ENCODE measurements at places on chromosomes 5 and 9.
A peak's percentile ranks its signal among the peaks of the same experiment; 100 is the strongest.

DNA sequence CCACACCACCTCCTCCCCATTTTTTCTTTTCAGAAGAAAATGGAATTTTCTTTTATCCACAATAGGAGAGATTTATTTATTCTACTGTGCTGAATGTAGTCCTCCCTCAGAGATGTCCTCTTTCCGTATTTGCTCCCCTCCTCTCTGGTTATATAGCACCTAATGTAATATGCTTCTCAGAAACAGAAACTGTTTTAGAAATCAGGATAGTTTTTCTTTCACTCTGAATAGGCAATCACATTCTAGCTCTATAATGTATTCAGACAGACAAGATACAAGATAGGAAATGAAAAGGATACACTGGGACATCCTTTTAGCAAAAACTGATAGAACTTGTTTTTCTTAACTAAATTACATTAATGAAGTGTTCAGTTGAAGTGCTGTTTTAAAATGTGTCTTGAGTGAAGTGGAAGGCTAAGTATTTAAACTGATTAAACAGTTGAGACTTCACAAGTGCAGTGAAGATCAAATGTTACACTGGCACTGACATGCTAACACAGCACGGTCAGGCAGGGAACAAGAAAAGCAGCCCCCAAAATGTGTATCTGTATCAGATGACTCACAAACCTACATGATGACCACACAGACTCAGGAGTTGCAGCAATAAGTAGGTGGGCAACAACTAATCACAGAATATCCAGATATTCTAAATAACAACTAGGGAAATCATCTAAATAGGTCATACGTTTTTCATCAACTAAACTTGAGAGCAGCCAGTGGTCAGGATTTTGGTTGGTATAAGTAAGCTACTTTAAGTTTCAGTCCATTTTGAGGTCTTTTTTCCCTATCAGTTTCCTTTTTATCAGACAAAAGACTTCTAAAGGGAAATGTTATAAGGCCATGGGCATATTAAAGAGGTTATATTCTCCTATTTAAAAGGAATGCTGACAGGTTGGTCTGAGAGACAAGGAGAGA, 260.4 kb downstream of the MLLT3 start:
- no peak for DNase-seq

GRCh38 chr9:80020056-80020455, 448.3 kb downstream of the TLE4 start:
- DNase-seq = no peak

DNA sequence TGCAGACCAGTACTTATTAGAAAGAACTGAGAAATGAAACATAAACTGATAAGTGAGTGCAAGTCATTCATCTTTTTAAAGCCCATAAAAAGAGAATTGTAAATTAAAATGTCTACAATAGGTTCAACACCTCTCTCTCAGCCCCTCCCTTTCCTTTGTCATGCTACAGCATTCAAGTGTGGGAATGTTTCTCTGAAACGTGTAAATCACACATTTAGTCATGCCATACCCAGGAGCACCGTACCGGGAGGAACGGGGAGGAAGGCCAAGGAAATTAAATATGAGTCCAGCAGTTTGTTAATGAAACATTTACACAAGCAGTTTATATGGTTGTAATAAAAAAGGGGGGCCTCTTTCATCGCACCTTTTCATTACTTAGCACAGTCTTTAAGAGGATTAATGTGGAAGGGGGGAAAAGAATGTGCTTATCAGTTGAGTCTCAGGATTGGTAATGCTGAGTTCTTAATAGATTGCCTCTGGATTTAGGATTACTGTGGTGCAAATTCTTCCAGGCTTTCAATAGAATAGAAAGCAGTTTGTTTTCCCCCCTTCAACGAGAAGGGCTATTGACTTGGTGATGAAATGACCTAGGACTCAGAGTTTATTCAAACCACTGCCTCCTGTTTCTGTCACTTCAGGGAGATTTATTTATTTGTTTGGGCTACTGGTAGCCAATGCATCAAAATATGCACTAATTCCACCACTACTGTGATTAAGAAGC, 176.0 kb upstream of the ZNF608 start:
- DNase-seq = no peak

DNA sequence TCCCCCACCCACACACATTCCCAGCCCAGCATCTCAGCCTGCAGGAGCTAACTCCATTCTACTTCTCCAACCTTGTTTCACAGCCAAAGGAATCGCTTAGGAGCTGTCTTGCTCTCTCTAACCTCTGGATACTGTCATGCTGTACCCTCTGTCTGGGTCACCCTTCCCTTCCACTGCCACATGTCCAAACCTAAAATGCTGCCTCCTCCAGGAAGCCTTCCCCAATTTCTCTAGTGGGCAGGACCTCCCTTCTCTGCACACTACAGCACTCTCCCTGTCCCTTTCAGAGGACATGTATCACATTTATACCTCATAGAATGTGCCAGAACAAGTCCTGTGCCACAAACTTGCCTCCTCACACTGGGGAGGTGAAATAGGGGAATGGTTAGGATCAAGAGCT, 30.8 kb downstream of the WHRN start:
- DNase-seq = no peak

GRCh38 chr5:158033724-158034123, 174.8 kb upstream of the CLINT1 start:
- DNase-seq = no peak

- no peak for DNase-seq
Measured at GRCh38 chr9:108967916-108968315, 33.7 kb downstream of the ABITRAM start.

- DNase-seq = no peak
Measured at GRCh38 chr9:34250721-34251120, 71.9 kb downstream of the UBAP1 start.

GRCh38 chr5:172728481-172729241, 42.3 kb downstream of the DUSP1 start:
- DNase-seq = no peak

DNA sequence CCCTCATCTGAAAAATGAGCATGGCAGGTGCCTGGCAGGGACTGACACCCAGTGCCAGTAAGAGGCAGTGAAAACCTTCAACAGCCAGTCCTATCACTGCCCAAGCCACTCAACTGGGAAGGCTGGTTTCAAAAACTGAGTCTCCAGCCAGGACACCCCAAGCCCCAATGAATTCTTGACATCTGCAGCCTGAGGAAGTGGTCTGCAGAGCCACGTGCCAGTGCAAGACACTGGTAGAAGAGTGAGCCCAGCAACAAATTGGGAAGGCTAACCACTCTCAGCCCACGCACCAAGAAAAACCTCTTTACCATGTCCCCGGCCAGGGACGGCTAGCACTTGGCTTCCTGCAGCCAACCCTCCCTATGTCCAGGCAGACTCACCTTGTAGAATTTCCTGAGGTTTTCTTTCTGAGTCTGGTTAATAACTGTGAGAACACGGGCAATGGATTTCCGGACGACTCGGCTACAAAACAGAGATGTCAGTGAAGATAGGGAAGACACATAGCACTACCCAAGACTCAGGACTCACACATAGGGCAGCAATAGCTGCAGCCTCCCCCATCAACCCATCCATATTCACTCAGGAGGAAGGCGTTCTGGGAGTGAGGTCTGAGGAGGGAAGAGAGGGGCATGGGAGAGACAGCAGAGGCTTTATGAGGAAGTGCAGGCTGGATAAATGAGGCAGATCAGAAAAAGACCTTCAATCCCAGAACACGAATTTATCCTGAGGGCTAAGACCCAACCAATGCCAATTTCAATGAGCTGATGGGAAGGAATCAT, 1.8 kb downstream of the RPL35 start:
- DNase-seq = no peak

GRCh38 chr9:93060746-93061259, 2.3 kb downstream of the SUSD3 start:
- no peak for DNase-seq

DNA sequence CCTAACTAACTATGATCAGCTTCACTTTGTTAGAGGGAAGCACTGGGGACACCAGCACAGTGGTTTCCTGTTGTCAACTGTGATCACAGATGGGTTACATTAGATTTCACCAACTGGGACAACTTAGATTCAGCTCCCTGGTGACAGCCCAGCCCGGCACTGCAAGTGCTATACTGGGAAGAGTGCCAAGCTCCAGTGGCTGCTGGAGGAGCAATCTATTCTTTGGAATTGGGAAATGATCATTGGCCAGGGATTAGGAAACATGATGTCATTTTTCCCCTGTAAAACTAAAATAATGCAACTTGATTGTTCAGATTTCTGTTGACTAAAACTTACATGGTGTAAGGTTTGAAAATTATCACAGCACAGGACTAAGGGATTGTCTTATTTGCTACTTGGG, 33.2 kb downstream of the PTGR1 start:
- DNase-seq = no peak

DNA sequence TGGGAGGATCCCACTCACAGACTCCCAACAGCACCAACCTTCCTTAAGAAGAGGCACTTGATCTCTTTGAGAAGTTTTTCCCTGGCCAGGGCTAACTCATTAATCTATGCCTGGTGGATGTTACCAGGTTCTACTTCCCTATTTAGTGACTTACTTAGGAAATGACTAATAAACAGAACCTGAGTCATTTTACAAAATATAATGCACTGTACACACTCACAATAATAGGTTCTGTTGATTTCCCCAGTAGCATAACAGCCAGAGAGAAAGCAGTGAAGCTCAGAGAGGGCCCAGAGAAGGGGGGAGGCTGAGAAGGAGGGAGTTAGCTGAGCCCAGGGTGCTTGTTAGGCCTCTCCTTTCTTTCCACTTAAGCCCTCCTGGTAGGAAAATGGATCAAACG, 27.1 kb downstream of the FRMD3 start:
- DNase-seq = peak; percentile 41

DNA sequence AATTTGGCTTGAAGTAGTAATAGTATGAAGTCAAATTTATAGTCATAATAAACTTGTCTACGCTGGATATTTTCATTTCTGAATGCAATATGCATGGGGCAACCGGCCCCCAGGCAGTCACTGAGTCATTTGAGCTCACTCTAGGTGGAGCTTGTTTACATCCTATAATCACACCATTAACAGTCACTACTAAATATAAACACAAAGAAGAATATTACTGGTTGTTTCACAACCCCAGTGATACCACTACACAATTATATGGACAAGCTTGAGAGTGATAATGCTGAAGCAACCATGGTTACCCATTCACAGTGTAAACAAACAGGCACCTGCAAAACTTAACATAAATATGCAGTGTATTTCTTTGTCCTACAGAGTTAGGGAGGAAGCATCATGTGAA, 68.7 kb downstream of the MARCHF3 start:
- DNase-seq = no peak

- DNase-seq = no peak
Measured at GRCh38 chr5:135212361-135213026, 178.5 kb upstream of the PITX1 start.

DNA sequence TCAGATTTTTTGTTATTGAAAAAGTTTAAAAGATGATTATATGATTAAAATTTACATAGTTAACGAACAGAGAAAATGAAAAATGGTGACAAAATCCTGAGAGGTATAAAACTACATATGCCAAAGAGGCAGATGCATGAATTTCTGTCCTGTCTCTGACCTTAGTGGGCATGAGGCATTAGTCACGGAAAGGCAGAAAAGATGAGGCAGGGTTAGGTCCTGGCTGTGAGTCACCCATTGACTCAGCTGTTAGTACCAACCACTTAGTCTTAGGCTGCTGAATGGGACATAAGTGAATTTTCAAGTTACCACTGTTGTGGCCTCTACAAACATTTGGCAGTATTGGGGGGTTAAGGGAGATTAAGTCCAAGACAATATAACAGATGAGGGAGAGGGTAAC, 33.1 kb downstream of the RASA1 start:
- DNase-seq = no peak

GRCh38 chr5:63111891-63112290, 533.3 kb downstream of the LRRC70 start:
- no peak for DNase-seq

DNA sequence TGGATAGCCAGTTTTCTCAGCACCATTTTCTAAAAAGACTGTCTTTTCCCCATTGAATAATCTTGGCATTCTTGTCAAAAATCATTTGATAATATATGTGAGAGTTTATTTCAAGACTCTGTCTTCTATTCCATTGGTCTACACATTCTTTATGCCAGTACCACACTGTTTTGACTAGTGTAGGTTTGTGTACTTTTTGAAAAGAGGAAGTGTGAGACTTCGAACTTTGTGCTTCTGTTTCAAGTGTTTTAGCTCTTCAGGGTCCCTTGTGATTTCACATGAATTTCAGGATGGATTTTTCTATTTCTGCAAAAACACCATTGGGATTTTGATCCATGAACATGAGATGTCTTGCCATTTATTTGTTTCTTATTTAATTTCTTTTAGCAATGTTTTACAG, 78.5 kb upstream of the ALDH1A1 start:
- DNase-seq = no peak

GRCh38 chr5:179344431-179345182, 654 bp downstream of the ADAMTS2 start:
- DNase-seq = no peak

- DNase-seq = no peak
Measured at GRCh38 chr5:88502179-88503040, 233.8 kb upstream of the TMEM161B start.

DNA sequence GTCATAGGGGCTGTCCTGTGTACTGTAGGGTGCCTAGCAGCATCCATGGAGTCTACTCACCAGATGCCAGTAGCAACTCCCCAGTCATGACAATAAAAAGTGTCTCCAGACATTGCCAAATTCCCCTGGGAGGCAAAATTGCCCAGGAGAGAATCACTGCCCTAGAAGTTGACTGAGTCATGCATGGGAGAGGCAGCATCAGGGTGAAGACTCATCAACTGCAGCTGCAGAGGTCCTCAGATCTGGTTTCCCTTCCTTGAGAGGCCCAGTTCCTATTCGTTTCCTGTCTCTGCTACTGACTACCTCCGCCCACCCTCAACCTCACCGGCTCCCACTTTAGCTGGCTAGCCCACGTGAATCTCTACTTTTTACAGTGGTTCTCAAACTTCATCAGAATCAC, 88.6 kb upstream of the AGXT2 start:
- DNase-seq = no peak

- no peak for DNase-seq
Measured at GRCh38 chr5:65021527-65022226, 252.9 kb downstream of the CWC27 start.

GRCh38 chr9:35605351-35606137, 482 bp downstream of the TESK1 start:
- DNase-seq = no peak

DNA sequence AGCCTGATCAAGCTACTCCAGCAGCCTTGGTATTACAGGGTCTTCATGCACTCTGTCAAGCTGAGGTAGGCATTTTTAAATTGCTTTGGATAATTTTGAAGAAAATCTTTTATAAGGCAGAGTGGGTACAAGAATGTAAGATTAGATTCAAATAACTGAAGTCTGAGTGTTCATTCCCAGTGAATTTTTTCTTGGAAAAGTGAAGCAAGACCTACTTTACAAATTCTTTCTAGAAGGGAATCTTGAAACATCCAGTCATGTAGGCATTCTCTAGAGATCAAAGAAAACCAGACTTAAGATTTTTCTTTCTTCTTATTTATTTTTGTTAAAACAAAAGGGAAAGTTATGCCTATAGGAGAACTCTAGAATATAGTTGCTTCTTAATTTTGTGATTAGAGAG, 139.0 kb downstream of the FOCAD start:
- no peak for DNase-seq

GRCh38 chr9:108606401-108606800, 249.4 kb downstream of the ACTL7B start:
- DNase-seq = no peak
